ENCODE measurements at places on chromosomes 3 and 15.

DNA sequence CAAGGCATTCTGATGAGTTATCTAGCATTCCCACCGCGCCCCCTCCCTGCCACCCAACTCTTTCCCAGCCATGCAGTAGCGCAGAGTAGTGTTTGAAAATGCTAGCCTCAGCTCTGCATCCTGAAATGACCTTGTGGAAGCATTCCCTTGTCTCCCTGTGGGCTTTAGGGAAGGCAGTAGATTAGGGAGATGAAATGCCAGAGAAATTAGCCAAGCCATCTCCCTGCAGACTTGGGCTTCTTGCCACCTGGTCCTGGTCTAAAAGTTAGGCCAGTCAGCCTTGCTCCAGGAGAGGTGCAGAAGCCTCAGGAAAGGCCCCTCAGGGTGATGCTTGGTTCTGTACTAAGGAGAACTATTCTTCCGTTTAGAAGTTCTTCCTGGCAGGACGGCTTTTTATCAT, 231.2 kb downstream of the CACNA2D3 start:
- DNase-seq, result no peak

DNA sequence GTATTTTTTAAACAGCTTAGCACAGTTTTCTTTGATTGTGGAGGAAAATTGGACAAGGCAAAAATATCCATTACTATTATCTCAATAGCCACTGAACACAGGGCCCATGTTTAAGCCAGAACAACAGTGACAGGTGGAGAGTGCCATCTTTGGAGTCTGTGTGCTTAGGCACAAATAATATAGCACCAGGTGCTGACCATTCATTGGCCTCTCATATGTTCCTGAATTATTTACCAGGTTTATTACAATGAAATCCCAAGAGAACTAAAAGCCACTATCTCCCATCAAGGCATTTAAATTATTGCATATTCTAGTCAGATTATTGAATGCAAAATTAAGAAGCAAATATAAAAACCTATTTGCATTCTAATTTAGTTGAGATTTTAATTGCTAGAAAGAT, 39.6 kb downstream of the GPR156 start:
- no peak for DNase-seq

GRCh38 chr3:7508821-7509220, 647.9 kb downstream of the GRM7 start:
- no peak for DNase-seq

DNA sequence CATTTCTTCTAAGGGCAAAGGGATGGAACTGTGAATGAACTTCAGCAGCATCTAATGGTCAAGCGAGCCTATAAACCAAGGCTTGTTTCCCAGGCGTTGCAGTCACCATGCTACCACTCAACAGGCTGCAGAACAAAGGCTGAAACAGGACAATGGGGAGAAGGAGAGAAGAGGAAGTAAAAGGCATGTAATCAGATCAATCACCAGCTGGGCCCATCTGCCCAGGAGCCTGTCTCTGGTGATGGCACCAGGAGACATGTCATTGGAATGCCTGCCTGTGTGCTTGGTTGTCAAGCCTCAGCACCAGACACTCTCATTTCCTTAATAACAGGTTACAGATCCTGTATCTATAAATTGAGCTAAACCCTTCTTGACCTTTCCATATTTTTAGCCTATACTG, 81.7 kb upstream of the UMPS start:
- DNase-seq, result no peak

- no peak for DNase-seq
Observed at GRCh38 chr15:90581771-90582352, 52.1 kb downstream of the CRTC3 start.

DNA sequence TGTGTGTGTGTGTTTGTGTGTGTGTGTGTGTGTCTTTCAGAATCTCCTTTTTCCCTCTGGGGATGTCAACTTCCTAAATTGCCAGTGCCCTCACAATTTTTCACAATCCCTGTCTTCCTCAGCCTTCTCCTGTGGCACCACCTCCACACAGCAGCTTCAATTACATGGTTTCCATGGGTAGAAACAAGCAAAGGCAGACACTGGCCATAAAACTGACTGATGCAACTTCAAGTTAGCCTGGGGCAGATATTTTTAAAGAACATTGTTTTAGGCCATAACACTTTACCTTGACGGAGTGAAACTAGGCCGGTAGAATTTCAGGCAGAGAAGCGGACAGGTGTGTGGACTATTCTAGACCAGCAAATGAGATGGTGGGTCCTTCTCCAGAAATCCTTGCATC, 405.8 kb upstream of the SUCLG2 start:
- no peak for DNase-seq

DNA sequence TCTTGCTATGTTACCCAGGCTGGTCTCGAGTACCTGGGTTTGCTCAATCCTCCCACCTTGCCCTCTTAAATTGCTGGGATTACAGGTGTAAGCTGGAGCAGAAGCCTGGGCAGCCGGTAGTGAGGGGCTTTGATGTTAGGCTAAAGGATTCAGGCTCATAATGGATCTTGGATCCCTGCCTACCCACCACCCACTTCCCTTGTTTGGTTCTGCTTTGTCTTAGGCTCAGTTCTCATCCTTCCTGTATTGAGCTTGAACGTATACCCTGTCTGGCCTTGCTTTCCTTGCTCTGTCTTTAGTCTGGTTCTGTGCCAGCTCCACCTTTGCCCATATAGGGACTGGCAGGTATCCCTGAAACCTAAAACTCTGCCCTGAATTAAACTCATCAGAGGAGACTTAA, 1.7 kb downstream of the PPCDC start:
- no peak for DNase-seq

GRCh38 chr3:139534455-139534812, 5.1 kb downstream of the RBP1 start:
- no peak for DNase-seq

- DNase-seq, result no peak
Observed at GRCh38 chr3:52880474-52880873, 16.9 kb downstream of the STIMATE start.

DNA sequence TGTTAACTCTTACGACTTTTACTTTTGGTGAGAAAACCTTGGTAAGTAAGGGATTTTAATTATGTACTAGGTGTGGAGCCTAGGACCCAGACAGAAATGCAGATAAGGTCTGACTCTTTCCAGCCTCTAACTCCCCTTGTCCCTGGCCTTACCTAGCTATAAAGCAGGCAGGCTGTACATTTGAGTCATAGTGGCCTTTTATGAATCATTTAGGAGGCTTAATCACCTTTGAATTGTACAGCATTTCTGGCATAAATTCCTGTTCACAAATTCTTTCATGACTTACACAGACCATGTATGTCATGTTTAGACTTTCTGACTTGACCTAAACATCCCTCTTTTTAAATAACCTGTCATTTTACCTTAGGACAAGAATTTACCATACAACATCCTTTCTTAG, 47.4 kb downstream of the CHCHD4 start:
- no peak for DNase-seq

DNA sequence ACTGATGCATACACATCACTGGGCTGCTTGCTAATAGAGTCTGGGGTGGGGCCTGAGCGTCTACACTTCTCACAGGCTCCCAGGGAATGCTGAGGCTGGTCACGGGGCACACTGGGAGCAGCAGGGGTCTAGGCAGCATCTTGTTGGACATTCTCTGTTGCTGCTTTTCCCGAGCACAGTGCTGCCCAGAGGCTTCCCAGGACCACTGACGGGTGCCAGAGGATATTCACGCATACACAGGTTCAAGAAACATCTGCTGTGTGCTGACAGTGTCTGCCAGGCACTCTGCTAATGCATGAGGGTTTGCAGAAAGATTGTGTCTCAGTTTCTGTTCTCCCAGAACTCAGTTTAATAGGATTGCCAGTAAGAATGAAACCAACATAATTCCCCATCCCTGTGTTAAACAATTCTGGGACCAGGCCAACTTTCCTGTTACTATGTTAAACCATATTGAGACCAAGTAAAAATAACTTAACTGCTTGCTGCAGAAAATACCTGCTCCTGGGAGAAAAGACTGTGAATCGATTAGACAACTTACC, 23.9 kb upstream of the BCL2L10 start:
- no peak for DNase-seq

DNA sequence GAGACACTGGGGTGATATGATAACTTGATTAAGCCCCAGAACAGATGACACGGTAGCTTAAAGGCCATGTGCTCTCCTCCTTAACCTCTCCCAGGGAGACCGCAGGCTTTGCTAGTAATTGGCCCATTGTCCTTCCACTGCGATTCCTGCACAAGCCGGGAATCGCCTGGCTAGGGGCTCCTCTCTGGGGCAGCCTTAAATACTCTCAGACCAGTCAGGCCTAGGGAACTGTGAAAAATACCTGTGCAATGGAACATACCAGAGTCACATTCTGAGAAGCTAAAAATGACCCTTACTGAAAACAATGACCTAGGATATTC, 56.3 kb downstream of the CPN2 start:
- no peak for DNase-seq

DNA sequence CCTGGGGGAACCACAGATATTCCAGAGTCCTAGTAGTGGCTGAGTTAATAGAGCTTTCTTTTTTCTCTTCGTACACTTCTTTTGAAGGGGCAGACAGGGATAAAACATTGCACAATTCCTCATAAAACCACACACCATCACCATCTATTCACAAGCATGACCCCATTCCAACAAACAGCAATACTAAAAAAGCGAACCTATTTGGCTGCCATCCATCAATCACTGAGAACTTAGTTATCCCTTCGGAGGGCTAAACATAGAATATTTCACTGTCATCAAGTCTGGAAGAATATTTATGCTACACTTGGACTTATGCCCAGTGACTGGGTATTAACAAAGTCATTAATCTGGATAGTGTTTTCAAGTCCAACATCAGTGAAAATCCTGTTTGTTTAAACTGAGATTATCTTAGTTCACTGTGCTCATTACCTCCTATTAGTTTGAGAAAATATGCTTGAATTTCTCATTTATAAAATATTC, 80.3 kb upstream of the PRTG start:
- DNase-seq, result no peak

GRCh38 chr3:123373474-123373987, 75.4 kb downstream of the ADCY5 start:
- no peak for DNase-seq

- no peak for DNase-seq
Observed at GRCh38 chr3:194119831-194120590, 15.9 kb upstream of the HES1 start.

DNA sequence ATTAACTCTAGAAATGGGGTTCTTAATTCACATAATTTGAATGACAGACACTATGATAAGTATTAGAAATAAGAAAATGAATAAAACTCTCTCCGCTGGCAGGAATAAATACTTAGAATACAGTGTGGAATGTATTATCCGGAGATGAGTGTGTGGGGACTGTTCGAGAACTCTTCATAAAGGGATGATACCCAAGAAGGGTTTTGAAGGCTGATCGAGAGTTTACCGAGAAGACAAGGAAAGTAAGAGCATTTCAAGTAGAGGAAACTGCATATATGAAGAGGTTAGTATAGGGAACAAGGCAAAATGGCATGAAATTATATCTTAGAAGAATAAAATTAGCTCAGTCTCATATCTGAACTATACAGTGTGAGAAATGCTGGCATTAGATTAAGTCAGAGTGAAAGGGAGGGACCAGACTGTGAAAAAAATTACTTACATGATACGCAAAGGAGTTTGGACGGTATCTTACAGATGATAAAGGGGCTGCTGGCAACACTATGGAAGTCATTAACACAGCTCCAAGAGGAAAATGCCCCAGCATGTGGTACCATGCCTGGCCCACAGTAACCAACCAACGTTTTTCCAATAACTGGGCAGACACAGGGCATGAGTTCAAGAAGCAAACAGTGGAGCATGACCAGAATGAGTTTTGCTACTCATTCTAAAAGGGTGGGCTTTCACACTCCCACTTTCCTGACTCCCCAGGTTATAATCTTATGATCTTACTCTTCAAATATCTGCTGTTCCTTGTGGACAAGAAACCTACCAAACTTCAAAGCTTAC, 6.5 kb downstream of the DCBLD2 start:
- no peak for DNase-seq

DNA sequence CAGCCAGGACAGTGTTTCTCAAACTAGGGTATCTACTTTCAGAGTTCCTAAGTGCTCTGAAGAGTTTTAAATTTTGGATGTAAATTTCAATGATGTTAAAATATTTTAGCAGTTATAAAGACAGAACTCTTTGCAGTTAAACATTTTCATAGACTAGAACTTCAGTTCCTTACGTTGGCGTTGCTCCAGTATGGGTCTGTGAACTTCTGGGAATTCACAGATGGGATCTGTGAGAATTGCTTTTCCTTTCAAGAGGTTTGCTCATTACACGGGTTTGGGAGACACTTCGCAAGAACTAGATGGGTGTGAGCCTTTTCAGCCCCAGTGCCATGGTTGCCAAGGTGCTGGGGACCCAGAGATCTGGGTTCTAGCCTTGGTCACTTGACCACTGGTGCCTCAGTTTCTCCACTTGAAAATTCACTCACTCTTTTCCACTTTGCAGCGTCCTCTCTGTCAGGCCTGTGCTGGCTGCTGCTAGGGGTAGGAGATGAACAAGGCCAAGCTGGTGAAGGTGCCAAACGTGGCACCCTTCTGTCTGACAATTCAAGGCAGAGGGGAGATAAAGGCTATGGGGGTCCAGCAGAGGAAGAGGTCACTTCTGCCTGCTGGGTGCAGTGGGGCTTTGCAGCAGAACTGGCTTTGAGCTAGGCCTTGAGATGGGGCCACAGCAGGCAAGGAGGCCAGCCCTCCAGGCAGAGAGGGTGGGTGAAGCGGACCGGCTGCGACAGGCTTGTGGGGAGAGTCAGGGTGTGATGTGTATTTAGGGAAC, 48.1 kb downstream of the EPHB3 start:
- no peak for DNase-seq

DNA sequence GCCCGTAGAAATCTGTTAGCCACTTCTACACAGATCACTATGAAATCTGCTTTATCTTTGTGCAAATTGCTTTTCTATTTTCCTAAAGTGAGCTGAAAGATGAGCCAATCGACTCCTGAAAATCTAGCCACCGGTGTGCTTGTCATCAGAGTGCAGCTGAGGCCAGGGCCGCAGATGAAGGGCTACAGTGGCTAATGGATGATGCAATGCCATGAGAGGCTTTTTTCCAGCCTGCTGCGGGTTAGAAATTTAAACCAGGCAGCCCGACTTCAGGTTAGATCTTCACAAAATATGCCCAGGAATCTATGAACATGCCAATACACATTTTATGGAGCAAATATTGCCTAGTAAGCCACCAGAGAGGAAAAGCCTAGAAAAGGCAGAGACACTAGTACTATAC, 948.2 kb upstream of the CFAP20DC start:
- no peak for DNase-seq

DNA sequence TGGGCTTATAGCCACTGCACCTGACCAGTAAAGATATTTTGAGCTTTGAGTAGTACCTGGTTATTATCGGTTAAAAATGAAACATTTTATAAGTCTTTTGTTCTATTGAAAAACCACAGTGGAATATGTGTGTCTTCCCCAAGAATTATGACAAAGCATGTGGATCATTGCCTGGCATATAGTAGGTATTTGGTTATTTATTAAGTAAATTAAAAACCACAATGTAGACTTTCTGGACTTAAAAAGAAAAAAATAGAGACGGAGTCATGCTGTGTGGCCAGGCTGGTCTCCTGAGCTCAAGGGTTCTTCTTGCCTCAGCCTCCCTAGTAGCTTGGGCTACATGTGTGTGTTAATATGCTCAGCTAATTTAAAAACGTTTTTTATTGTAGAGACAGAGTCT, 43.5 kb downstream of the UBE2E2 start:
- no peak for DNase-seq

Data from Right ventricle myocardium inferior (tissue), 1 donor.